Stimulated activated CD4-positive, alpha-beta T cell treated with anti-CD3 and anti-CD28 coated beads, Interleukin-4, amount 100 ng/mL, for 1 hour (primary cell): ENCODE measurements at places on chromosomes 6 and 20.

GRCh38 chr6:87558446-87558845 lies 31.3 kb downstream of the RARS2 start:
- DNase-seq, result no peak

- DNase-seq, result no peak
These were observed 479.7 kb upstream of the FLRT3 start for GRCh38 chr20:14817101-14817500.

DNA sequence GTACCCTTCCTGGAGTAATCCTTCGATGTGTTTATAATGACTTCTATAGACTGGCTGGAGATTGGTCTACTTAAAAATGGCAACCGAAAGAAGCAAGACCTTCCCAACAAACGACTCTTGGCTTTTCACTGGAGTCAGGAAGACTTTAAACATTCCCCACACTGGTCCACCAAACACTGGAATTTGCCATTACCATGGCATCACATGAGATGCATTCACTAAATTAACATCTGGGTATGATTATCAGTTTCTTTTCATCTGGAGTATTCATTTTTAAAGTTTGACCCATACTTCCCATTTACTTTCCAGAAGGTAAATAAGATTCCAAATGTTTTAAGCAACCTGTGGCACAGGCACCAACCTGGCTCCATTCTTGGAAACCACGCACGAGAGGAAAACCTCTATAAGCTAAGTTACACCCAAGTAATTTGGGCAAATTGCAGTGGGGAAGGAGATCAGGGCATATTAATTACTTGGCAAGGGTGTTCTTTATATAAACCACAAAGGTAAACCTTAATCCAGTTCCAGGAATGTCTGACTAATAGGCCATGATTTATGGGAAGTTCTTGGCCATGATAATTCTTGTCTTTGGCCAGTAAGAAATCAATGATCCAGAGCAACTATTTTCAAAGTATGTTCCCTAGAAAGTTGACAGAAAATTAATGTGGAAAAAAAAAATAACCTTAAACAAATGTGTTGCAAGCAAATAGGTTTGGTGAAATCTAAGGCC lies 190.0 kb upstream of the COL21A1 start:
- no peak for DNase-seq

DNA sequence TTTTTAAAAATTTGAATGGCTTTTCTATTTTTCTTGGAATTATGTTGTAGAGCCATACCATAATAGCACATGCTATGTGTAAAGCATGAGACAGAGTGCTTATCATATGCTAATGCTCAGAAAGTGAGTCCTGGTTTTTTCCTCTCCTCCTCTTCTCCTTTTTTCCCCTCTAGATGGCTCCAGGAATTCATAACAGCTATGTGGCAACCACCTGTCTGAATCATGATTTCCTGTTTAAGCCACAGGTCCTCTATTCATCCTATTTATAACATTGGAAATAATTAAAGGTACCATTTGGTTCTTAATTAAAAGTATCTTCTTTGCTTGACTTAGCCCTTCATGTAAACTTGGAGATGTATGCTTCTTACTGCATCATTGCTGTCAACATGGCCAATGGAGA lies 260.0 kb upstream of the MAP3K7 start:
- no peak for DNase-seq

- DNase-seq, result no peak
These were observed 144.8 kb upstream of the FOXA2 start for GRCh38 chr20:22729180-22729579.

- DNase-seq, result peak; percentile 16
These were observed 672 bp downstream of the CARMIL1 start for GRCh38 chr6:25279748-25280343.

- peak; percentile 56 for DNase-seq
These were observed 780 bp upstream of the TAF4 start for GRCh38 chr20:62066339-62066982.

DNA sequence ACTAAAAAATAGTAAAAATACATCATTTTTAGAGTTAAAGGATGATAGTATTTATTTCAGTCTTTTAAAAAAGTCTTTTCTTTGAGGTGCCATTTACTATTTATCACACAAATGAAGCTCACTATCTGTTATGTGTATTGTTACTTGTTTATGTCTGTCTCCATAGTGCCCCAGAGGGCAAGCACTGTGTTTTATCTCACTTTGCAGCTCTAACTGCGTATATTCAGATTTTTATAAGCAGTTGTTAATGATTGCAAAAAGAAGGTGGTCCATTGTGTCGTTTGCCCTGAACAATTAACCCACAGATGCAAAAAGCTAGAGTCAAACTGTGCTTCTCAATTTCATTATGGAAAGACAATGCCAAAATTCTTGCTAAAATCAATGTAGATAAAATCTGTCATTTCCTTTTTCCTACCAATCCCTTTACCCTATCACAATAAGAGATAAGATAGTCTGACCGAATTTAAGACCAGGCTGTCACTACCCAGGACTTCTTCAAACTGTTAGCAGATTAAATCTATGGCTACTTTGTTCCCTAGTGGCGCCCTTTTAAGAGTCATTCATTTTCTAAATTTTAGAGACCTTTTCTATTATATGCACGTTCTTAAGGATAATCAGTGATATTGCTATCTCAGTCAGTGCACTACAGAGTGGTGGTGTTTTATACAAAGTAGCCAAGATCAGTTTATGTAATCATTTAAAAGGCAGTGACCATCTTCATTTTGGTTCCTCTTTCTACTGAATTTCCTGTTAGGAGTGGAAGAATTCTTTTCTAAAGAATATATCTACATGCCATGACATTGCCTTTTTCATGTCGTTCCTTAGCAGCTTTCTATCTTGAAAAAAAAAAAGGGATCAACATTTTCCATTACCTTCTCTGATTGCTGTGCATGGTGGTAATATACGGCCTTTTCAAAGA lies 133.1 kb upstream of the PRDM1 start:
- DNase-seq, result no peak

GRCh38 chr20:62876902-62877816 lies 15.5 kb upstream of the TCFL5 start:
- DNase-seq, result no peak

- no peak for DNase-seq
These were observed 45.4 kb downstream of the RPF2 start for GRCh38 chr6:111027219-111027618.
